ENCODE measurements at places on chromosomes 7 and 10.

GRCh38 chr10:72087969-72088888 is at the start of gene SPOCK2:
TSS of gene SPOCK2 (minus strand) at chr10:72088551. CDS start at chr10:72088328, 223 bp downstream.
- no peak for DNase-seq

DNA sequence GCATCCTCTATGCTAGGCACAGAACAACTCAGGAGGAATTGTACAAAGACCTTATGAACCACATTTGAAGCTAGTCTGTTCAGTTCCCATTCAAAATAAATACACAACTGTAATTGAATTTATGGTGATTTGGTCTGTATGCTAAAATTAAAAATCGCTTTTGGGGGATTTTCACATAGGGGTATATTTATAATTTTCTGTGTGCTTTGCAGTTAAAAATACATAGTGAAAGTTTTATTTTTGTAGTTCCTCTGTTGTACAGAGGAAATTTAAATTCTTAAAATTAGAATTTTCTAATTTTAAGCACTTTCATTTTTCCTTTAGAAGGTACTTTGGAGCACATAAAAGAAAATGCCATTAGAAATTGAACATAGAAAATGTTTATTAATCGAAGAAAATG is 6.9 kb downstream of the RABGEF1 start:
- DNase-seq, result no peak

GRCh38 chr10:24208661-24209431 is at the start of gene KIAA1217:
TSS of gene KIAA1217 (plus strand) at chr10:24209138. CDS start at chr10:24209194, 56 bp downstream.
- DNase-seq, result no peak

DNA sequence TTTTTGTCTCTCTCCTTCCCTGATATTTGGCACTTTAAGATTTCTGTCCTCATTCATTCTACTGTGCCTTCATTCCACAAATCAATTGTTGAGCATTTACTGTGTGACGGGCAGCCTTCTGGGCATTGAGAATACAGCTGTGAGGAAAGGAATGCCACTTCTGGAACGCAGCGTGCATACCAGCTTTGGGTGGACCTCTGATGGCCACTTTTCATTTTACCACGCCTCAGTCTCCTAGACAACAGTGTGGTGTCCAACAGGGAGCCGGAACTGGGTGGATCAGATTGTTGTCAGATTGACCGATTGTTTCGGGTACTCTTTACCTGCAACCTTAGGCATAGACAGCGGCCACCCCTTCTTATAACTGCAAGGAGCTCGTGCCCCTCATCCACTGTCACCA is 222.7 kb upstream of the DPP6 start:
- DNase-seq, result no peak

- DNase-seq, result no peak
These were observed 78.7 kb downstream of the BEND7 start for GRCh38 chr10:13450069-13450468.
